ENCODE measurements at places on chromosomes 11 and 22. TPM values are rescaled to one million over a fixed set of nuclear protein-coding genes. Genes with fewer than 3 reads are reported as not detected.

GRCh38 chr11:64428693-64429092 is 69.7 kb downstream of the RPS6KA4 start:
- no peak for DNase-seq

GRCh38 chr11:16780146-16780545 is 41.7 kb downstream of the C11orf58 start:
- DNase-seq, result no peak

DNA sequence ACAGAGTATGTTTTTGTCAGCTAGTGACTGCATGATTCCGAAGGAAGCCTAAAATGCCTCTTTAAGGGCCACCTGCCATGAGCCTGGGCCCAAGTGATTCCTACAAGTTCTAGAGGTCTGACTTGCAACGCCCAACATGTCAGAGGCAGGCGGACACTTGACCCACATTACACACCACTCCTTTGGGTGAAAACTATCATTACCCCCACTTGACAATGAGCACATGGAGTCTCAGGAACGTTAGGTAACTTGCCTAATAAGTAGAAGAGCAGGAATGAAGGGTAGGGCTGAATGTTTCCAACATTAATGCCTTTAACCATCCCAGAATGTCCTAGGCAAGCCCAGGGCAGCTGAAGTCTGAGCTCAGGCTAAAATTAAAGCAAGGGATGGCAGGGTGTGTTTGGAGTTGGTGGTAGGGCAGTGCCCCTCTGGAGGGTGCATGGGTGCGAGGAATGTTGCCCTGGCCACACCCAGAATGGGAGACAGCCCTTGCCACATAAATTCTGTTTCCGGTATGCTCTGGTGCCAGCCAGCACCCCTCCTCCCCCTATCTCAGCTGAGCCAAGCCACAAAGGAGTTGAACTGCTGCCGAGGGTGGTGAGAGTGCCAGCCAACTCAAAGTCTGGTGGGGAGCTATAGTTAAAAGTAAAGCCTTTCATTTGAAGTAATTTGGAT is 2.5 kb downstream of the PLAAT2 start:
- DNase-seq, result peak; percentile 65

DNA sequence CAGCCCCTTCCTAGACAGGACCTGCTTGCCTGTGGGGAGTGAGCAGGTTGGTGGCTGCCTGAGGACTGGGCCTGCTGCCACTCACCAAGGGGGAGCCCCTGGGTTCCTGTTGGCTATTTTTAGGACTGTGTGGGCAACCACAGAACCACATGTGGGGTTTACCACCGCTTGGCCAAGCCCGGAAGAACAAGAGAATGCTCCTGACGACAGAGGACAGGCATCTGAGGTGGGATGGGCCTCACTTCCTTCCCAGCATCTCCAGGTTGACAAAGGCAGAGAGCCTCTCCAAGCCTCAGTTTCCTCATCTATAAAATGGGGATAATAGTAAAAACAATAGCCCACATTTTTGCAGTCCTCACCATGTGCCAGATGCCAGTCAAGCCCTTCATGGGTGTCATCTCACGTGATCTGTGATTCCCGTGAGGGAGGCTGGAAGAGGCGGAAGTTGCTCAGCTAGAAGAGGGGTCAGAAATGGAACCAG is 43.6 kb downstream of the LRRC32 start:
- DNase-seq, result peak; percentile 77

- no peak for DNase-seq
These were observed 37.7 kb upstream of the TFIP11 start for GRCh38 chr22:26549902-26550497.

- peak; percentile 85 for DNase-seq
These were observed 161.1 kb downstream of the BBOX1 start for GRCh38 chr11:27201454-27202302.

- DNase-seq, result no peak
These were observed 40.7 kb downstream of the MOB2 start for GRCh38 chr11:1445741-1446445.

DNA sequence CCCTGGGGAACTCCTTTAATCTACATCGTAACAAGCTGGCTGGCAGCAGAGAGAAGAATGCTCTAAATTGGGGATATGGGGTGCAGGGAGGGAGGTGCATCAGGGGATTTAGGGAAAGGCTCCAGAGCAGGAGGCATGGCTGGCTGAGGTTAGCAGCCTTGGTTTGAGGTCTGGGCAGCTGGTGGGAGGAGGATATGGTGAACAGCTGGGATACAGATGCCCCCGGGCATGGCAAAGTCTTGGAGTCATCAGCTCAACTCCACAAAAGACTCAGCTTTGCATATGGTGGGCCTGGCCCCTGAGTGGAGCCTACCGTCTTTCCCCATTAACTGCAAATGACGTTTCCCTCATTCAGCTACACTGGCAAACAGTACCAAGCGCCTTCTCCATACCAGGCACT is 5.4 kb downstream of the FAM83F start:
- DNase-seq, result peak; percentile 27

- DNase-seq, result no peak
These were observed 35.3 kb downstream of the MMP13 start for GRCh38 chr11:102920118-102920684.

DNA sequence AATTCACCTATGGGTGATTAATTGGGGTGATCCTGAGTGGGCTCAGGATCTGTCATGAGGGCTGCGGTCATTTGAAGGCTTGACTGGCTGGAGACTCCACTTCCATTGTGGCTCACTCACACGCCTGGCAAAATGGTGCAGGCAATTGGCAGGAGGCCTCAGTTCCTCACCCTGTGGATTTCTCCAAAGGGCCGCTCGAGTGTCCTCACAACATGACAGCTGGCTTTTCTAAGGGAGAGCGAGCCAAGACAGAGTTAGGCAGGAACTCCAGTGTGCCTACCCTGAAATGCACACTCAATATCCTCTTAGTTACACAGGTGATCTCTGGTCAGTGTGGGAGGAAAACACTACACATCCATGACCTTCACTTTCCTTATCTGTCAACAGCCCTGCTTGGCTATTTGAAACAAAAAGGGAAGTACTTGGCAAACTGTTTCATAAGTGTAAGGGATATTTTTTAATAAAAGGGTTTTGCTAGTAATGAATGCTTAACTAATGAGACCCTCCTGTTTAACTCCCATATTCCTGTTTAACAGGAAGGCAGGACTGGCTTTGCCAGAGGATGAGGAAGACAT is 25.7 kb downstream of the OSBP2 start:
- peak; percentile 33 for DNase-seq

GRCh38 chr22:41092847-41093411 is 537 bp downstream of the EP300 start:
- DNase-seq, result peak; percentile 80

DNA sequence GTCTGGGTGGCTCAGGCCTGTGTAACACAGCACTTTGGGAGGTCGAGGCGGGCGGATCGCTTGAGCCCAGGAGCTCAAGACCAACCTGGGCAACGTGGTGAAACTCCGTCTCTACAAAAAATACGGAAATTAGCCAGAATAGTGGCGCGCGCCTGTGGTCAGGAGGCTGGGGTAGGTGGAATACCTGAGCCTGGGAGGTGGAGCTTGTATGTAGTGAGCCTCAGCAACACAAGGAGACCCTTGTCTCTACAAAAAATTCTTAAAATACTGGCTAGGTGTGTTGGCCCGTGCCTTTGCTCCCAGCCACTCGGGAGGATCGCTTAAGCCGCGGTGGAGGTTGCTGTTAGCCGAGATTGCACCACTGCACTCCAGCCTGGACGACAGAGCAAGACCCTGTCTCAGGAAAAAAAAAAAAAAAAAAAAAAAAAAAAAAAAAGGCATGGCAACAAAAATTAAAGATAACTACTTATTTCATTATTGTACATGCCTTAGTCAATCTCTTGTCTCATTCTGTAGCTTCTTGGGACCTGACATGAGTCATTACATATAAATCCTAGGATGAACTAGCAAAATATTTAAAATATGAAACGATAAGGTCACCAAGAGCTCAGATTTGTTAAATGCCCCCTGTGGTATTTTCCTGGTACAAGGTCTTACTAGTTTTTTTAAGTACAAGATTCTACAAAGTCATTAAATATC is 1.1 kb downstream of the TAF1D start:
- no peak for DNase-seq

DNA sequence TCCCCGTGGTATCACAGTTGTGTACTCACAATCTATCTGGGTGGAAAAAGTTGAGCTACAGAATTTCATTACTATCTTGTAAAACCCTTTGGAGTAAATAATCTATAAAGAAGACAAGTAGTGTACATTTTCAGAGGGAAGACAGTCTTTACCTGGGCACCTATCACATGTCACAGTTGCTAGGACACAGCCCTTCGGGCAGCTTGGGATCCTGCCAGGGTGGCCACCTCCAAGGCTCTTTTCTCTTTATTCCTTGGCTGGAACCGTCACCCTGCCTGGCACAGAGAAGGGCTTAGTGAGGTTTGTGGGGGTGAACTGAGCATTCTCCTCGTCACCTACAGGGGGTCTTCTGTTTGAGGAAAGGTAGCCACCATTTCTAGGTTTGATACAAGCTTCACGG is 23.6 kb downstream of the LRRC74B start:
- no peak for DNase-seq

DNA sequence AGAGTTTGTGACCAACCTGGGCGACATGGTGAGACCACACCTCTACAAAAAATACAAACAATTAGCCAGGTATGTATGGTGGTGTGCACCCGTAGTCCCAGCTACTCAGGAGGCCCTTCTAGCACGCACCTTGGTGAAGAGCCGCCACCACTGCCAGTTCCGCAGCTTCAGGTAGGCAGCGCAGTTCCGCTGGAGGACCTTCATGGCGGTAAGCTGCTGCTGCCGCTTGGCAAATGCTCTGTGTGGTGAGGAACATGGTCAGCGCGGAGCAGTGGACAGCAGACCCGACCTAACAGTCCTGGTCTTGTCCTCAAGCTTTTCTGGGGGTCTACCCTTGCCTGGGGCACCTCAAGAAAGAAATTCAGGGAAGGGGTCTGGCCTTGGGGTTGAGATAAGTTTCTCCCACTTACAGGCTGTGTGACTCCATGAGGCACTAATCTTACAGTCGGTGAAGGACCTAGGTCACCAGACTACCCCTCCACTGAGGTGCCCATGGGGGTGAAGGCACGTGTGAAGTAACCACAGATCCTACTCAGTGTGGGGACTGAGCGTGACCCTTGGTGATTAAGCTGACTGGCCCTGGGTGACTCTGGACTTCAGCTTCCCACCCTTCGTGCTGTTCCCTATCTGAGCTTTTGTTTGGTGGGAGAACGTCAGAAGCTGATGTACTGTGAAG is 49.6 kb downstream of the APOL1 start:
- no peak for DNase-seq

DNA sequence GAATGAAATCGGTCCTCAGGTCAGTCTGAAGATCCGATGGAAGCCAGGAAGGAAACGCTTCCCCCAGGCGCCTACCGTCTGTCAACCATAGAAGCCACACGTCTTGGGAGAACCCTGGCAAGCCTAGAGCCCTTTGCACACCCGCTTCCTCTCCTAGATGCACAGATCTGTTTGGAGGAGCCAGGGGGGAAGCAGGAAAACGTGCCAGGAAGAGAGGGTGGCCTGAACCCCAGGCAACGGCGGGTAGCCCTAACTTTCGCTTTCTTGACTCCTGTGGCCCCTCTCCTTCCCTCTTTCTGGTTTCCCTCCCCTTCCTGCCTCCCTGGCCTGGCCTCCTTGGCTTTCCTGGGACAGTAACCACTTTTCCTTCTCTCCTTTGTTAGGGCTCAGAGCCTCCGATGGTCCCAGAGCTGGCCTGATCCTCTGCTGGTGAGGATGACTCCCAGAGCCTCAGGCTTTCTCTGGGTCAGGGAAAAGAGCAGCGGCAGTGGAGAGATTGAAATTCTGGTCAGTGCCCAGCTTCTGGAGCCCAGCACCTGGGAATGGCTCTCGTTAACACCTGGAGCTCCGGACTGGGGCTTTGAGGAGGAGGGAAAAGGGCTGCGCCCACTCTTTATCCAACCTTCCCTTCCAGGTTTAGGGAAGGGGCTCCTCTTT is 2.1 kb downstream of the FXYD6 start:
- no peak for DNase-seq

- no peak for DNase-seq
These were observed 22.2 kb upstream of the CCDC34 start for GRCh38 chr11:27385245-27385644.

- DNase-seq, result no peak
These were observed 199.5 kb downstream of the TTC28 start for GRCh38 chr22:28480000-28480715.

DNA sequence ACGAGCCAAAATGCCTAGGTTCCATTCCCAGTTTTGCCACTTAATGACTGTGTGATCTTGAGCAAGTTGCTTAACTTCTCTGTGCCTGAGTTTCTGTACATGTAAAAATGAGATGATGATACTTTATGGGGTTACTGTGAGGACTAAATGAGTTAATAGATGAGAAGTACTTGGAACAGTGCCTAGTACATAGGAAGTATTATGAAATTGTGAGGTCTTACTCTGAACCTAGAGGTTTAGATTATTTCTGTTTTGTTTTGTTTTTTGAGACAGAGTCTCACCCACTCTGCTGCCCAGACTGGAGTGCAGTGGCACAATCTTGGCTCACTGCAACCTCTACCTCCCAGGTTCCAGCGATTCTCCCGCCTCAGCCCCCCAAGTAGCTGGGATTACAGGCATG is 227.0 kb upstream of the POU2AF2 start:
- DNase-seq, result no peak

DNA sequence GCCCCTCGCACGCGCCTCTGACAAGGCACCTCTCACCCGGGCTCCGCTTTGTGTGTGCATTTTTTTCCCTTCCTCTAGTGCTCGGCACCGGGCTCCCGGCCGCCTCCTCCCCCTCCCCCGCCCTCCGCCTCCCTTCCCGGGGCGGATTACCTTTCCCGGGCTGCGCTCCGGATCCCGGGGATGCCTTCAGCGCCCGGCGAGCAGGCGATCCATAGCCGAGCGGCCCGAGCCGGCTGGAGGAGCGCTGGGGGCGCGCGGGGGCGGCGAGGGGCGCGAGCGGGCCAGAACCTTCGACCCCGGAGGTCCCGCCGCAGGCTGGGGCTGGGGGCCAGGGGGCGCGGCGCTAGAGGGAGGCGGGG is 282 bp downstream of the MPPED2 start:
- peak; percentile 81 for DNase-seq

DNA sequence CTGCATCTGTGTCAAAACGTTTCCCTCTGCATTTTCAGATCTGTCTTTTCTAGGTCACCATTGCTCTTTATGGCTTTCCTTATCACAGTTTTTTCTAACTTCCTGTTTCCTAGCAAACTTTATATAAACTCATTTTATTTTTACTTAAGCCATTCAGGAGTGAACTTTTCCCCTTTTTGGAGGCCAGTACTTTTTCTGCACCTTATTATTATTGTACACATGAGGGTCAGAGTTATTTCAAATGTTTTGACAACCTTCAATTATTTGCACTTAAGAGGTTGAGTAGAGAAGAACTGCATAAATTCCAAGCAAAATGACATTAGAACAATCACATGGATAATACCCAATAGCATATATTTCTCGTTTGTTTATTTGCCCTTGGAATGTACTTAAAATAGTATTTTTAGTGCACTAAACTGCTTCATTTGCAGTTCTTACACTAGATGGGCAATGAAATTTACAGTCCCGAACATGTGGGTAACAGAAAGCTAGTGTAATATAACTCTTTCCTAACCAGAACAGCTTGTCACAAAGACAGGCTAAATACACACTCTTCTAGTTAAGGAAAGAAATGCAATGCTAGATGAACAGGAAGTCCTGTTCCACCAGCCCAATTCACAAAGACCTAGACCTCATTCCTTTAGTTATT is 79.5 kb downstream of the UBASH3B start:
- DNase-seq, result no peak

Gene ANGPTL5
- 3.3 TPM for total RNA-seq

Gene KBTBD3
- 9.7 TPM for total RNA-seq

Gene OR10D3
- not detected for total RNA-seq

Gene MRPL16
- 25.3 TPM for total RNA-seq

Gene B4GALNT4
- 0.58 TPM for total RNA-seq

Gene C22orf42
- total RNA-seq, result not detected

Gene DAGLA
- 1.4 TPM for total RNA-seq

Gene ZNF214
- 1.5 TPM for total RNA-seq

Gene DMC1
- total RNA-seq, result 1.5 TPM

Gene SHISA8
- not detected for total RNA-seq
